ENCODE measurements at places on chromosomes 7 and 10.

GRCh38 chr7:5584821-5585220 lies 161.2 kb upstream of the TNRC18 start:
- no peak for DNase-seq

DNA sequence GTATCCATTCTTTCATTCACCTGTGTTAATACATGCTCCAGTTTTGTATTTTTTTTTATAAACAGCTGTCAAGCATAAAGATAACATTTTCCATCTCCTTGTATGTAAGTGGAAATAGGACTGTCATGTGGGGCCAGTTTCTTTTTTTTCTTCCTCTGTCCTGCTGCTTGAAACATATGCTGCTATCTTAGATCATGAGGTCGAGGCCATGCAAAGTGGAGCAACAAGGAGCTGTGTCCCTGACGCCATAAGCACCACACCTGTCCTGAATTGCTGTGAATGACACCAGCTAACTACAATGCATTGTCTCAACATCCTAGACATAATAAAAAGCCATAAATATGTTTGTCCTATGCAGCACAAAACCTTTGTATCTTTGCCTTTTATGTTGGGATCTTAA lies 37.7 kb upstream of the SLC26A4 start:
- no peak for DNase-seq

DNA sequence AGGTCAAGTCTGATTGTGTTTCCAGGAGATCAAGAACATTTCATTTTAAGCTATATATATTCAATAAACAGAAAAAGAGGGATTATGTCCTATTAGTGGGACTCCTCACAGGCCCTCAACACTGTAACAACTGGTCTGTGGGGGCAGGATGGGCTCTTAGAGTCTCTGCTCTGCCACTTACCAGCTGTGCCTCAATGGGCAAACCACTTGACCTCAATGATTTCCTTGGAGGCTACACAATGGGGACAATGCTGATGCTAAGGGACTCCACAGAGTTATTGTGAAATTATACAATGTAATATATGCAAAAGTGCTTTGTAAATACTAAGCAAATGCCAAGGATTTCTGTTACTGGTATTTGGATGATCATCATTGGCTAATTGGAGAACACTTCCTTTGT lies 33.2 kb upstream of the MXI1 start:
- DNase-seq = no peak

GRCh38 chr7:42074076-42074475 lies 162.9 kb downstream of the GLI3 start:
- DNase-seq = no peak

- no peak for DNase-seq
These were observed 20.8 kb downstream of the SCRN1 start for GRCh38 chr7:29968683-29969395.

- no peak for DNase-seq
These were observed 1.7 kb downstream of the TWNK start for GRCh38 chr10:100989088-100989487.

- no peak for DNase-seq
These were observed 68.3 kb downstream of the MINDY3 start for GRCh38 chr10:15791816-15792524.

- no peak for DNase-seq
These were observed 18.6 kb downstream of the PDE6C start for GRCh38 chr10:93630625-93631557.

- DNase-seq = no peak
These were observed 42.8 kb downstream of the WIPI2 start for GRCh38 chr7:5232874-5233273.

DNA sequence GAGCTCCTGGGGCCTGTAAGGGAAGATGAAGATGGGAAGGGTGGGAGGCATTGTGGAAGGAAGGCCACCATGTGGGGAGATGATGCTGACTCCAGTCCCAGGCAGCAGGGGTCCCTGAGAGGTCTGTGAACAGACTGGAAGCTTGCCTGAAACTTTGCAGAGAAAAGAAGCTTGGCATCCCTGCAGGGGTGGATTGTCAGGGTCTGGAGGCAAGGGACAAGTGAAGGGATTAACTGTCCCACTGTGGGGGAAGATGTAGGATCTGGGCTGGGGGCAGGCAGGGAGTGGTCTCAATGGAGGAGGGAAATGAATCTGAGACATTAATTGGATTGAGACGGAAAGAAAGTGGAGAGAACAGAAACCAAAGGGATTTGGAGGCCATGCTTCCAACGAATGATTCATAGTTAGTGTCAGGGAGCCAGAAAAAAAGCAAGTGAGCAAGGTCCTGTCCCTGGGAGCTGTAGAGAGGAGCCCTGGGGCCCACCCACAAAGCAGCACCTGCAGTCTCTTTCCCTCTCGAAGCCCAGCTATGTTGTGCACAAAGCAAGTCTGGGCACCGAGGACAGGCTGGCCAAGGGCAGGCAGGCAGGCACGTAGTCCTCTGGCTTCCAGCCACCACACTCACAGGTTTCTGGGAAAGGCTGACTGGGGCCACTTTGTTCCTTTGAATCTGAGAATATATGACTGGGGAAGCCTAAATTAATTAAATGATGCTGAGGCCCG lies 4.7 kb upstream of the SLC18A3 start:
- no peak for DNase-seq

GRCh38 chr10:124614003-124614659 lies 130.0 kb downstream of the FAM53B start:
- DNase-seq = peak; percentile 63

- DNase-seq = no peak
These were observed 56.2 kb downstream of the COL17A1 start for GRCh38 chr10:104029521-104029860.
